ENCODE measurements at places on chromosomes 1 and 21. TPM values are rescaled to one million over a fixed set of nuclear protein-coding genes. Genes with fewer than 3 reads are reported as not detected.
A peak's percentile ranks its signal among the peaks of the same experiment; 100 is the strongest.

DNA sequence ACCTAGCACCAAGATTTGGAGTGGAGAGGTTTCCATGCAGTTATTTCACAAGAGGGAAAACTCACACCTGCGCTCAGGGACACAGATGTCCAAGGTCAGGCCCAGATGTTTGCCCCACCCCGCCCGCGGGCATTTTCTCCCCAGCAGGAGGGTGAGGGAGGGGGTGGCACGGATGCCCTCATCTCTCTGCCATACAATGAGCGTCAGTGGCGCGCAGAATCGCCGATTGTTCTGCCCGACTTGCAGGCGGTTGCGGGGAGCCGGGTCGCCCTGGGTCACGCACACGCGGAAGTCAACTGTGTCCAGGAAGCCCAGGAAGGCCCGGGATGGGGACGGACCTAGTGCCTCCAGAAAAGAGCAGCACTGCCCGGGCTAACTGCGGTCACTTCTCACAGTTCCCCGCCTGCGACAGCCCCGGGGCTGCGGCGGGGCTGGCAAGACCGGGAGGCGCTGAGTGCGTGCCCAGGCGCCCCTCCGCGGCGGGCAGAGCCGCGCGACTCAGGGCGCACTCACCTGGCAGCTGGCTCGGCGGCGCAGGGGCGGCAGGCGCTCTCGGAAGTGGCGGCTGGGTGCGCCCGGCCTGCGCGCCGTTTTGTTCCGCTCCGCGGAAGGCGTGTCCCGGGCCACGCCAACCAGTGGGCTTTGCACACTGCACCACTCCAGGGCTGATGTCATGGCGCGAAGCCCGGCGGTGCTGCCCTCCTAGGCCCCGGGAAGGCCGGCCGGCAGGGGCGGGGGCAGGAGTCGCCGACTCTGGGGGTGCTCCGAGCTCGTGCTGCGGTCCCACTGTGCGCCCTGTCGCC is at the start of gene CSRP1:
CSRP1 (minus strand) TSS at position 567 of the 803 bp plus-strand sequence. CDS start 10,820 bp downstream, outside the sequence.
- peak; percentile 91 for DNase-seq

The DAB1 gene
- 0.19 TPM for total RNA-seq

The LRIF1 gene
- 15.7 TPM for total RNA-seq

DNA sequence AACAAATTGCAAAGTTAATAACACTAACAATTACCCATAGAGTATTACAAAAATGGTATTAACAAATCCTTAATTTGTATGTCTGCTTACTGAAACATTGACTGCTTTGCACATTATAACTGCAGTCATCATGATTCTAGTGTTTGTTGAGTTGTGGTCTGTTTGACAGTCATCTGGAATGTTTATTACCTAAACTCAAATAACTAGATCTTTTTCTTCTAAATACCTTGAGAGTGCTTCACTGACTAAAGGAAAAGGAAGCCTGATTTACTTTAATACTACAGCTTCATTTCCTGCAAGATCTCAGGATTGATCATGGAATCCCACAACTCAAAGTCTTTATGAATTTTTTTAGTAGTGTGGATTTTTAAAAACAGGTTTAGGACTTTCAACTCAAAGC is 70.0 kb downstream of the HMCN1 start:
- no peak for DNase-seq

The APOBEC4 gene
- not detected for total RNA-seq

GRCh38 chr1:222106377-222106776 is 364.5 kb upstream of the DUSP10 start:
- DNase-seq = no peak

The EPHB2 gene
- total RNA-seq = 1.8 TPM

DNA sequence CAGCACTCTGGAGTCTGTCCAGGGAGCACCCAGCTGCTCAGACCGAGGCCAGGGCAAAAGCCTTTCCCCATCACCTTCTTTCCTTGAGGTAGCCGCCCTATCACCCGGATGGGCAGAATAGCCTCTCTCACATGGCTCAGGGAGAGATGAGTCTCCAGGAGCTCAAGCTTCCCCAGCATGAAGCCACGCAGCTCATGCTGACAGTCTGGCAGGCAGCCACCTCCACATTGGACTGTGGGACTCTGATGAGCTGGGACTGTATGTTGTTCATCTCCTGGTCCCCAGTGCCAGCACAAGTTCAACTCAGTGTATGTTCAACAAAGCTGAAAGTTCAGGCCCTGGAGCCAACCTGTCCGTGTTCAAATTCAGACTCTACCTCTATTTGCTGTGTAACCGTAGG is 75.2 kb upstream of the ZC3H12A start:
- no peak for DNase-seq

DNA sequence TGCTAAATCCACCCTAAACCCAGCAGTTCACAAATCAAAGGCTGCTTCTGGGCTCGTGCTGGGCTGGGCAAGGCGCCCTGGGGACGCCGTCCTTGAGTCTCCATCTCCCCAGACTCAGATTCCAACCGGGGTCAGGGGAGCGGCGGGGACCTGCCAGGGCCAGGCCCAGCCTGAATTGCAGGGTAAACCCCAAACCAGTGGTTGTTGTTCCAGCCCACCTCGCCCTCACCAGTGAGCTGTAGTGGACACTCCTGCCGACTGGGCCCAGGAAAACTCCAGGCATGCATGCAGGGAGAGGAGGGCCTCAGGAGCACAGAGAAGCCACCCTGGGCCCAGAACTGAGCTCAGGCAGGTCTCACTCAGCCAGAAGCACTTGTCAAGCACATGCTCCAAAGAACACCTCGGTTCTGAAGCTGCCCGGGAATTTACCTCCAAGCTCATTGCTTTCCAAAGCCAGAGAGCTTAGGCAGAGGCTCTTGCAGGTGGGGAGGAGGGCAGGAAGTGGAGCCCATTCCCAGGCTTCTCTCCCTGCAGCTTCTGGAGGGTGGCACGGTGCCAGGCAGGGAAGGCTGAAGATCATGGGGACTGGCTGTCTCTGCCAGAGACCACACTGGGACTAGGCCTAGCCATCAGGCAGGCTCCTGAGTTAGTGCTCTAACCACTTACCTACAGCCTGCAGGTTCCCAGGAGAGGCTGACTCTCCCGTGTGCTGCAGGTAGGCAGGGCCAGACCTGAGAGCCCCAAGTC is 437.0 kb downstream of the MATN1 start:
- DNase-seq = peak; percentile 53

- no peak for DNase-seq
Measured at GRCh38 chr21:17438635-17439034, 74.2 kb upstream of the CXADR start.

The AMY2A gene
- not detected for total RNA-seq

GRCh38 chr1:225961659-225962439 is 20.8 kb upstream of the LEFTY2 start:
- DNase-seq = no peak

- no peak for DNase-seq
Measured at GRCh38 chr1:36225283-36225899, 1.1 kb downstream of the THRAP3 start.

GRCh38 chr21:18041012-18041411 is 203.6 kb upstream of the CHODL start:
- no peak for DNase-seq

DNA sequence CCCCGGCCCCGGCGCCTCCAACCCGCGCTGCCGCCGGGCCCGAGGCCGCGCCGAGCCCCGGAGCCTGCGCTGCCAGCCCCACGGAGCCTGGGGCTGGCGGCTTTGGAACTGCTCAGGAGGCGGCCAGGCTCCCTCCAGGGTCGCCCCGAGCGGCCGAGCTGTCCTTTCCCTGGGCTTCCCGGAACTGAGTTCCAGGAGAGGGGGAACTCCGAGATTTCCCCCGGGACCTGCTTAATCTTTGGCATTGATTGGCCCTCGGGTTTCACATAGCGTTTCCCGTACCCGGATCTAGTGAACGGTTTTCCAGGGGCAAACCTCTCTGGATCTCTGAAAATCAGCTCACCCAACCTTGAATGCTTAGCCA is 504 bp downstream of the H6PD start:
- no peak for DNase-seq

GRCh38 chr21:42672699-42673458 is 19.5 kb downstream of the PDE9A start:
- no peak for DNase-seq

The OR2T35 gene
- total RNA-seq = not detected

- DNase-seq = no peak
Measured at GRCh38 chr1:222114536-222115156, 372.8 kb upstream of the DUSP10 start.

GRCh38 chr1:27519331-27520258 is 29.6 kb upstream of the WASF2 start:
- no peak for DNase-seq

GRCh38 chr1:245255783-245256182 is 101.0 kb downstream of the KIF26B start:
- no peak for DNase-seq

DNA sequence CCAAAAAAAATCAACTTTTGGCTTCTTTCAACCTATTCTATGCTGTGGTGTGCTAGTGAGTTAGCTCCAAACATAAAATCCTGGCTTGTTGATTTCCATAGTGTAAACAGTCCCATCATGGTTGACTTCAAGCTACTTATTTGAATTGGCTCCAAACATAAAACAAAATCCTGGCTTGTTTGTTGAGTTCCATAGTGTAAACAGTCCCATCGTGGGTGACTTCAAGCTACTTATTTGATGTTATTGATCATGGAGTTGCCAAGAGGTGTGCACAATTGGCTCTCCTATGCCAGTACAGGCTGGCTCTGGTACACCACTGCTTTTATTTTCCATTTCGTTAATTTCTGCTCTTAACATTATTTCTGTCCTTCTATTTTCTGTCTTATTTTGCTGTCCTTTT is 1.8 kb upstream of the COA6 start:
- no peak for DNase-seq

DNA sequence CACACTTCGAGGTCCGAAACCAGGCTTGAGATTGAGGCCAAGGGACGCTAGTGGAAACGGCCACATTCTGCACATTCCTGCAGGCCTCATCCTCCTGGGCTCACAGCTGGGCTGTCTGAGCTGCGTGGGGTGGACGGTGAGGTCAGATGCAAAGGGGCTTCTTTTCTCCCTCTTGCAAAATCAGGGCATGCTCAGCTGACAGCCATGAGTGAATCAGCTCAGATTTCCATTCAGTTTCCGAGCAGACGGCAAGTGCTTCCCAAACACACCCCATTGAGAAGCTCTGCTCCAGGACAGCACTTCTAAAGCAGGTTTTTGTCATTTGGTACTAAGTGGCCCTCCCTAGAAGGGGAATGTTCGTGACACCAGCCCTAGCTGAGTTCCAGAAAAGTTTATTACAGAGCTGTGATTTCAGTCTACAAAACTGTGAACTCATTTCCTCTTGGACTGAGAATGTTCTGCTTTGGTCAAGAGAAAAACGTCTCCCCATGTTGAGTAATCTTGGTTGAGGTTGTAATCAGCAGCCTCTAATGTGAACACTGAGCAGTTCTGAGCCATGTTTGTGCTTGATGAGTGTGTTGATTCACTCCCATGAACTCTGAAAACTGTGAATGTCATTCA is 10.0 kb downstream of the PDPN start:
- DNase-seq = peak; percentile 69

The CFAP74 gene
- total RNA-seq = not detected

- DNase-seq = no peak
Measured at GRCh38 chr1:21874328-21874727, 62.3 kb downstream of the LDLRAD2 start.

Measured in right atrium auricular region (tissue), 2 donors.